NCI-H1105 treated with DMSO at 0.1 percent for 48 hours (cell line): ENCODE measurements at places on chromosomes 13 and 19.
A peak's percentile ranks its signal among the peaks of the same experiment; 100 is the strongest.

- DNase-seq = no peak
These were observed 6.6 kb downstream of the SMAD9 start for GRCh38 chr13:36913463-36913862.

- DNase-seq = no peak
These were observed 733.2 kb upstream of the KLHL1 start for GRCh38 chr13:70841240-70842061.

- DNase-seq = no peak
These were observed 9.9 kb downstream of the SOX21 start for GRCh38 chr13:94702181-94703041.

DNA sequence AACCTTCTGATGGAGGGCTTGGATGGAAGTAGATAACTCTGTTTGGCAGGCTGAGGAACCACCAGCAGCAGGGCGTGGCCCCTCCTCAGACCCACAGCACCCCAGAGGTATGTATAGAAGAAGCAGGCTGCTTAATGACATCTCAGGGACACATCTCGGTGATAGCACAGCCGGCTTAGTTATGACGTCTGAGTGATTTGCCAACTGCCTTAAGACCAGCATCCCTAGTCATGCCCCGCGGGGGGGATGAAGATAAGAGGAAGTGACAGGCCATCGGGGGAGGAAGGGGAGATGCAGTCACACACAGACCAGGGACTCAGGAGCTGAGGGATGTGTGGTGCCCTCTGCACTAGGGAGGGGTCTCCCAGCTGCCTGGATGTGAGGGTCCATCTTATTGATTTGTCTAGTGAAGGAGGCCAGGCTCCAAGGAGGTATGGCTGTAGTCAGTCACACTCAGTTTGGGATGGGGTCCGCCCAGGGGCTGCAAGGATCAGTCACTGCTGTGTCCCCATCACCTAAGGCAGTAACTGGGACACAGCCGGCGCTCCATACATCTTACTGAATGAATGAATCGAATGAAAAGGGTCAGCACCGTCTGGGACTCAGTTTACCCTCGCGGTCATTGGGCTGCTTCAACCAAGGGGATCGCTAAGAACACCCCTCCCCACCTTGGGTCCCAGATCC lies 19.2 kb upstream of the ERCC1 start:
- DNase-seq = no peak

- no peak for DNase-seq
These were observed 10.6 kb downstream of the NFIX start for GRCh38 chr19:13005861-13006370.

- no peak for DNase-seq
These were observed 14.3 kb downstream of the ERICH4 start for GRCh38 chr19:41457241-41457640.

DNA sequence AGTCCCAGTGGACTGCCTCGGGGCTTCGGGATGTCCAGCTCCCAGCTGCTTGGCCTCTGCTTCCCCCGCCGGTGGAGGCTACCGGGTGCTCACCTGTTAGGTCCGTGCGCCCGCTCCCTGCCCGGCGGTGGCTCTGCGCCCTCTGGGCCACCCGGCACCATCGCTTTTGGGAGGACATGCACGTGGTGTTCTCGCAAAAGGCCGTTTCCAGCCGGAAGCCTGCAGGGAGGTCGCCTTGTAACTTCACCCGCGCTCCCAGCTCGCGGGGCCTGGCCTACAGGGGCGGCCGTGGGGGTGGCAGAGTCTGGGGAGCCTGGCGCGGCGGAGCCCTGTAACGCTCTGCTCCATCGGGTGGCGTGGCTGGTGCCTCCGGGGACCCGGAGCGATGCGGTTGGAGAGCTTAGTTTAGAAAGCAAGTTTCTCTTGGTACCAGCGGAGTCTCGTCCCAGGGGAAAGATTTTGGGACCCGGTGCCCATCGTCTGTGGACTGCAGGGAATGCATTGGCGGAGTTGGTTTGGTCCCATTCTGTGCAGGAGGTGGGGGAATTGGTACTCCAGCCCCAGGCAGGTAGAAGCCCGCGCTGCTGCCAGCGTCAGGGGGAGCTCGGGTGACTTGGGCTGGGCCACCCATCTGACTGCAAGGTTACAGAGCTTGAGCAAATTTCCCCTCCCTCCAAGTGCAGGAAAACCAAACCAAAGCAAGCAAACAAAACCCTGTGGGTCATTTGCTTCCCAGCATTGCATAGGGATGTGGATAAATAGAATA lies 673 bp downstream of the SPATA13 start:
- DNase-seq = peak; percentile 29

GRCh38 chr19:55486971-55487923 lies 989 bp upstream of the SSC5D start:
- no peak for DNase-seq

DNA sequence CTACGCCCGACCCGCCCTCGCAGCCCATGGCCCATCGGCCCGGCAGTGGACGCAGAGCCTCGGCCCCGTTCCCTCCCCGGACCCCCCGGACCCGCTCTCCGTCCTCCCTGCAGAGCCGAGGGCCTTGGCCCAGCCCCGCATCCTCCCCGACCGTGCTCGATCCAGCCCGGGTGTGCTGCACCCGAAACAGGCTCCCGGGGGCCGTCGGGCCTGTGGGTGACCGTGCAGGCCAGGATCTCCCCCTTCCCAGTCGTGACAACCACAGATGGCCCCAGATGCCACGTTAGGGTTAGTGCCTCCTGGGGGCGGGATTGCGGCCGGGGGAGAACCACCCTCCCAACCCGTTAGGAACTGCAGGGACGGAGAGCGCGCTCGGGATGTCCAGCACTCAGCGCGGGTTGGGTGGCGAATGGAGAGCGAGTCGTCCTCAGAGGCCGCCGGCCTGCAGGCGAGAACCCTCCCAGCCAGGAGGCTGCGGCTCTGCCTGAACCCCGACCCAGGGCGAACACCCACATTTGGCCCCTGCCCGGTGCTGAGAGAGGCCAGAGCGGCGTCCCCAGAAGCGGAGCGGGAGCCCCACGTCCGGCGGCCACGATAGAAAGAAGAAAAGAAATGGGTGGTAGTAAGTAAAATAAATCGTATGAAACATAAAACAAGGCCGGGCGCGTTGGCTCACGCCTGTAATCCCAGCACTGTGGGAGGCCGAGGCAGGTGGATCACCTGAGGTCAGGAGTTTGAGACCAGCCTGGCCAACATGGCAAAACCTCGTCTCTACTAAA lies 6.7 kb upstream of the MADCAM1 start:
- DNase-seq = no peak

GRCh38 chr19:7669641-7670040 lies 792 bp downstream of the RETN start:
- DNase-seq = no peak

DNA sequence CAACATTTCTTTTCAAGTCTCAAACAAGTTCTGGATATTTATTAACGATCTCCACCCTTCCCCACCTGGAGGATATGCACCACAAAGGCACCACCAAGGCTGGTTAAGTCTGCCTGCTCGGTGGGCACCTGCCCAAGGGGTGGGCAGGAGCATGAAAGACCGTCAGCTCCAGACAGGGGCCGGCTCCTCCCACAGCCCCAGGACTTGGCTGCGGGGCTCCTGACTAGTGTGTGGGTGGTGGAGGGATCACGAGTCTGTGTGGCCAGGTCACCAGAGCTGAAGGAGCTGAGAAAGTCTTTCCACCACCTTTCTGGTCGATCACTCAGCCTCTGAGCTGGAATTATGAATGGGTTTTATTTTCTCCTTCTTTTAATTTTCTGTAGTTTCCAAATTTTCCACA lies 7.8 kb downstream of the SLC7A1 start:
- no peak for DNase-seq

DNA sequence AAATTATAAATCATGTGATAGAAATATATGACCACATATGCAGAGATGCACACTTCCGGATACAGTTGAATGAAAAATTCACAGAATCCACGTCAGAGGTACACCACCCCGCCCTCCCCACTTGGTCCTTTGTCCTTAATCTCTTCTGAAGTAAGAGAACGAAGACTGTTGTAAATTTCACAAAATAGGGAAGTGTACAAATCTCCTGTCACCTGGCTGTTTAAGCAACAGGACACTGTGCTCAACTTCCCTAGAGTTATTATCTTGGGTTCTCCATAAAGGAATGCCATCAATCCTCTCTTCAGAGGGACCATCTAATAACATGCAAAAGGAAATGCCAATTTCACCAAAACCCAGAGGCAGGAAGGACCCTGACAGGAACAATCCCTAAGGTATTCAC lies 10.5 kb upstream of the CEACAM6 start:
- no peak for DNase-seq

- no peak for DNase-seq
These were observed 1301.5 kb upstream of the ATXN8OS start for GRCh38 chr13:68806125-68806524.

DNA sequence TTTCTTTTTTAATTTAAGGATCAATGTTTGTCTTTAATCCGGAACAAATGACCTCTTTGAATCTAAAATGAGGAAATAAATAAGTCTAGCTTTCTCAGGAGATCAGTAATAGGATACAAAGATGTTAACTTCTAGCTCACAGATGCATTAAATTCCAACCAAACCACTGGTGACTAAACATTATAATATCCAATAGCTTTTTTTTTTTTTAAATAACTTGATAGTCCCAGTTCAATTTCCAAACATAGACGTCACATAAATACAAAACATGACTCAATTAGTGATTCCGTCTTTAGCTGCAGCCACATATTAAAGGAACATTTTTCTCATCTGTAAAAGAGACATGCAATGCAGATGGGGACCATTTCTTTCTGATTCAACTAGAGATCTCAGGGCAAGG lies 390.5 kb upstream of the PCDH9 start:
- DNase-seq = no peak

GRCh38 chr13:44354884-44355283 lies 18.7 kb upstream of the SERP2 start:
- no peak for DNase-seq

DNA sequence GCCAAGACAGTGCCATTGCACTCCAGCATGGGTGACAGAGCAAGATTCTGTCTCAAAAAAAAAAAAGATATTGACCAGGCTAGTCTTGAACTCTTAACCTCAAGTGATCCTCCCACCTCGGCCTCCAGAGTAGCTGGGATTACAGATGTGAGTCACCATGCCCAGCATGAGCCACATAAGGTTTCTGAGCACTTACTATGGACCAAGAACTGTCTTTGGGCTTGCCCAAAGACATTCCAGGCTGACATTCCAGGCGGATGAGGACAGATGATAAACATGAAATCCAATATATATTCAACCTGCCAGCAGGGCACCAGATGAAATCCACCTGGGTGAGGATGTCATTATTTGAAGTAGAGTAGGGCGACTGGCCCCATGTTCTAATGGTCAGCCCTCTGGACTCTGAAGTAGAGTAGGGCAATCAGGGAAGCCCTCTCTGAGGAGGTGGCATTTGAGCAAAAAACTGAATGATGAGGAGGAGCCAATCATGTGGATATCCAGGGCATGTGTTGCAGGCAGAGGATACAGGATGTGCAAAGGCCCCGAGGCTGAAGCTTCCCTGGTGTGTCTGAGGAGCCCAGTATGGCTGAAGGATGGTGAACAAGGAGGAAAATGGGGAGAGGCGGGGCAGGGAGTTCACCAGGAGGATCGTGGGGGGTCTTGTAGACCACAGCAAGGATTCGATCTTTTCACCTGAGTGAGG lies 4.0 kb downstream of the C19orf38 start:
- DNase-seq = no peak

DNA sequence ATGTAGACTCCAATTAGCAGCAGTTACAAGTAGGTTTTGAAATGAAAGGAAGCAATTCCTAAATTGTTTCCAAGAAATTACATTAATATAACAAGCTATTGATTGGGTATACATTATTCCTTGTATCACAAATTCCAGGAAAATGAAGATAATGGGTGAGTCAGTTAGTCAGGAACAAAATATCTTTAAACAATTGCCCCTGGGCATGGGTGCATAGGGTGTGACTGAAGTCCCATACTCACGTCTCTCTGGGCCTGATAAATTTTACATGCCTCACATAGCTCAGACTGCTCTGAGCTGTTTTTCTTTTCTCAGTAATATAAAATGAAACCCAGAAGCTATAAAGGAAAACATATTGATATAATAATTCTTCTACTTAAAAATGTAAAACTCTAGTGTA lies 87.8 kb downstream of the FNDC3A start:
- DNase-seq = no peak

- DNase-seq = no peak
These were observed 2898.7 kb upstream of the PCDH20 start for GRCh38 chr13:64314331-64314730.

- no peak for DNase-seq
These were observed 22.9 kb downstream of the RAB20 start for GRCh38 chr13:110538632-110539031.

GRCh38 chr19:35990156-35990555 lies 4.8 kb upstream of the SDHAF1 start:
- no peak for DNase-seq

DNA sequence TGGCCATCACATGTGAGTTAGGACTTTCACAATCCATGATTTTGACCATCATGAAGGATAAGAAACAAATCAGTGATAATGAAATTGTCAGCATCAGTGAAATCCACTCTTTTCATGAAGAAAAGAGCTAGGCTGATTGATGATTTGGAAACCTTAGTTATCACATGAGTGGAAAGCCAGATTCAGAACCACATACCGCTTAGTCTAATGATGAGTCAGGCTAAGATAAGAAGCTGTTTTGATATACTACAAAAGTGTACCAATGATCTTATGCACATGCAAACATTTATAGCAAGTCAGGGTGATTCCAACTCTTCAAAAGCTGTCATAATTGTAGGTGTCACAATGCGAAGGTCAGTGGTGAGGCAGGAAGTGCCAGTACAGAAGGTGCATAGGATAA lies 519.3 kb downstream of the GPC6 start:
- no peak for DNase-seq

DNA sequence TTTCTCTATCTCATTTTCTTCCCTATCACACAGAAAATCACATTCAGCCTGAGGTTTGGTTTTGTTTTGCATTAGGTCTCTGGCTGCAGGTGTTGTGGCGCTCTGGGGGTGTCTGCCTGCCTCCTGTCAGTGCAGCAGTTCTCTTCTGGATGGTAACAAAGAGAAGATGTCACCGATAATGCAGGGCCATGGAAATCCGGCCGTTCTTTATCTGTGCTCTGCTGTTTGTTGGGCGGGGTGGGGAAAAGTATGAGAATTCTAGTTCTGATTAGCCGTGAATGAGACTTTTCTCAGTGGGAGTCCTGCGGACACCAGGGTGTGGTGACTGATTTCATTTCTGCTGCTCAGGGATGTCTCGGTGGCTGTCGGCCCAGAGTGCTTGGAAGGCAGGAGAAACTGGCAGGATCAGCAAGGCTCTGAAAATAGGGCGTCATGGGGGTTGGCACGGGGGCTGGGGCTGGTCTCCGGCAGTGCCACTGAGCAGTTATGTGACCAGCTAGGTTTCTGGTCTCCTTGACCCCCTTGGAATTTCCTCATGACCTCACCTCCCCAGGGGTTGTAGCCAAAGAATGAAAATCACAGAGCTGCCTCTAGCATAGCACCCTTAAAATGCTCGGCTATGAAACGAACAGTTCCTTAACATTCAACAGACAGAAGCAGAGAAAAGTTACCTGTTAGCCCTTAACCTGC lies 5.0 kb downstream of the RNF113B start:
- no peak for DNase-seq

DNA sequence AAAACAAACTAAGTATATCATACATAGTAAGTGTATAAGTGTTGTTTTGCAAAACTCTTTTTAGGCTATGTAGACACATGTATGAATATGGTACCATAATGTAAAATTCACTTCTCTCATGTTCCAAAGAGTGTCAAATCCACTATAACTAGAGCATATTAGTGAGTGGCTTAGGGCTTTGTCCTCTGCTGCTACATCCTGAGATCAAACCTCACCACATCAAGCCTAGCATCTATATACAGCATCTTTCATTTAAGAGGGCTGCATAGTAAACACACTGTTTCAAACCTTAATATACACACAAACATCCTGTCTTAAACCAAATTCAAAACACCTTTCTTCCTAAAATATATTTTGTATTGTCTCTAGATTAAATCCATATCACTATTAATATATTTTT lies 38.7 kb downstream of the ELF1 start:
- DNase-seq = no peak
